Glutamatergic neuron (in vitro differentiated cells): ENCODE measurements at places on chromosomes 5 and 9. TPM values are rescaled to one million over a fixed set of nuclear protein-coding genes. Genes with fewer than 3 reads are reported as not detected.

GRCh38 chr5:121962347-121962670 lies 534 bp downstream of the SRFBP1 start:
- H3K27ac ChIP-seq, result peak overlapping the region; percentile 36
- H3K36me3 ChIP-seq, result no peaks in the 10 kb centered on the region
- peaks cover 10% of the 10 kb centered on the region for H3K4me1 ChIP-seq
- peak overlapping the region; percentile 99 for H3K4me3 ChIP-seq
- DNase-seq, result no peak

DNA sequence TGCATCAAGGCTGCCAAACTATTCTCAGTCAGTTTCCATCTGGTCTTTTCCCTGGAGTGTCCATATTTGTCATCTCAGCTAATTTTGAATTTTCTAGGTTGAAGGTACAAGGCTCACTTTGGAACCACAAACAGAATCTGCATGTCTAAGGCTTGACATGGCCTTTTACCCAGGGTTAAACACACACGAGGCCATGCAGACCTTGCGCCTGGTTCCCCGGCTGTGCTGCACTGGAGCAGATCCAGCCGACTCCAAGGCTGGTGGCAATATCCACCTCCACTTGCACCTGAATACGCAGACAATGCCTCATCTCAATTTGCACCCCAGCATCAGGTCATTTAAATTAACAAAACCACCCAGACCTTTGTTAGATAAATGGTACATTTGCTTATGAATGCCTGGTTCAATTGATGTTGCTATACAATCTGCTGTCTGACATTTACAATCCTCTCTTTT lies 276.2 kb downstream of the HSPA4 start:
- H3K27me3 ChIP-seq, result no peaks in the 10 kb centered on the region
- H3K27ac ChIP-seq, result no peak overlapping the region
- H3K4me1 ChIP-seq, result peaks cover 11% of the 10 kb centered on the region
- DNase-seq, result no peak
- H3K4me3 ChIP-seq, result no peak overlapping the region
- H3K36me3 ChIP-seq, result peaks cover 6% of the 10 kb centered on the region

The SCGB3A1 gene
- total RNA-seq, result not detected

The EXD3 gene
- total RNA-seq, result 24.5 TPM

The GHR gene
- total RNA-seq, result not detected

DNA sequence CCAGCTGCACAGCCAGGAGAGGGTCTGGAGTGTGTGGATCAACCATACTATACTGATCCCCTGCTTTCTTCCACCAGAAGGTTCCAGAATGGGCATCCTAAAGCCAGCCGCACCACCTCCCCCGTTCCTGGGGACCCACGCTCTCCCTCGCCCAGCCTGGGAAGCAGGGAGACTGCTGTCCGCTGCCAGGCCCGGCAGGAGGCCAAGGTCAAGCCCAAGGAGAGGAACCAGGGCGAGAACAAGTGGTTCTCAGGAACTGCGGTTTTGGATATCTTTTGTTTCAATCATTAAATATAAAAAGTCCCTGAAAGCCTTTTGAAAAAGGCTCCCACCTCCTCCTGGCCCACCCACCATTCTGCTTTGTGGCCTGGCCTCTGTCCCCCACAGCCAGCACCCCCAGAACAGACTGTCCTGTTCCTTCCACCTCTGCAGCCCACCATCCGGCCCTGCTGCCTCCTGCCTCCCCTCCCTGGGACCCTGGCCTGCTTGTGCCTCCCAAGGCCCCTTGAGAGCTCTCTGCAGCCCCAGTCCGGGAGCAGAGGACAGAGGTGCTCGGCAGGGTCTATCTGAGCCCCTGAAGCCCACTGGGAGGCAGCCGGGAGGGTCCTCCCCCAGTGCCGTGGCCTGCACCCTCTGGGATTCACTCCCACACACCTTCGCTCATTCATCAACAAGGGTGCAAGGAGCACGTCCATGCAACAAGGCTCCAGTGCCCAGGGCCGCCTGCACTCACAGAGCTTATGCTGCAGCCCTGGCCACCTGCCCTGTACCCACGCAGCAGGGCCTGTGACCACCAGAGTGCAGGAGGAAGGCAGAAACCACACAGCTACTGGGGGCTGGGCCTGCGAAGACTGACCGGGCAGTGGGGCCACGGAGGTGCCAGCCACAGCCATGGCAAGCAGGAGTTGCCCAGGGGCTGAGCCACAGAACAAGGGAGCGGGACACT lies 614 bp upstream of the LCN6 start:
- no peak for DNase-seq
- H3K4me3 ChIP-seq, result peak overlapping the region; percentile 55
- H3K36me3 ChIP-seq, result peaks cover 7% of the 10 kb centered on the region
- no peak overlapping the region for H3K27ac ChIP-seq

GRCh38 chr5:83731638-83732037 lies 11.0 kb upstream of the HAPLN1 start:
- H3K4me3 ChIP-seq, result no peak overlapping the region
- no peaks in the 10 kb centered on the region for H3K4me1 ChIP-seq
- no peaks in the 10 kb centered on the region for H3K36me3 ChIP-seq
- no peak overlapping the region for H3K27ac ChIP-seq
- no peak for DNase-seq

The SRD5A1 gene
- 47.2 TPM for total RNA-seq
